Left ventricle myocardium inferior (tissue), 1 donor: ENCODE measurements at places on chromosomes 2 and 18. TPM values are rescaled to one million over a fixed set of nuclear protein-coding genes. Genes with fewer than 3 reads are reported as not detected.

- no peak for DNase-seq
- no peak overlapping the region for H3K4me3 ChIP-seq
- no peaks in the 10 kb centered on the region for H3K27me3 ChIP-seq
- H3K36me3 ChIP-seq, result peaks cover 20% of the 10 kb centered on the region
Measured at GRCh38 chr2:222944971-222945740, 84.3 kb downstream of the ACSL3 start.

DNA sequence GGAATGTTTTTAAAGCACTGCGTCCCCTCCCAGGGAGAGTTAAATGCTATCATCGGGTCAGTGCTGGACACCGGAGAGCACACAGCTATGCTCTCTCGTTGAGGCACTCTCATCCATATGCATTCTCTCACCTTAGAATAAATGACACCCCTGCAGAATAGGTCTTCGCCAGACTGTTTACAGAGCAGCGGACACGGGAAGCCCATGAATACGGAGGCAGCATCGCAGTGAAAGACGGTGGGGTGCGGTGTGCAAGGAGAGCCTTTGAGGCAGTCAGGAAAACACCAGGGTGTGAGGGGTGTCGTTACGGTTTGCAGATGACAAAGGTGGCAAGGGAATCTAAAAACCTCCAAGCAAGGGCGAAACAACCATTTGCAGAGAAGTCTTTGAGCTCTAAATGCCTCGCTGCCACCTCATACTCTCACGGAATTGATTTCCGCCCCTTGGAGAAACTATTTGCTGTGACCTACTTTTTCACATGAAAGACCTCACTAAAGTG is 169.2 kb upstream of the FHL2 start:
- DNase-seq, result no peak
- H3K36me3 ChIP-seq, result no peaks in the 10 kb centered on the region
- no peaks in the 10 kb centered on the region for H3K4me1 ChIP-seq
- peaks cover 28% of the 10 kb centered on the region for H3K27me3 ChIP-seq

- no peak overlapping the region for H3K27ac ChIP-seq
- peaks cover 43% of the 10 kb centered on the region for H3K27me3 ChIP-seq
- H3K4me3 ChIP-seq, result no peak overlapping the region
- H3K36me3 ChIP-seq, result no peaks in the 10 kb centered on the region
- DNase-seq, result no peak
Measured at GRCh38 chr2:233047667-233048066, 12.5 kb upstream of the INPP5D start.

Gene C2orf66
- not detected for total RNA-seq

Gene IL36G
- not detected for total RNA-seq

Gene SERPINB10
- not detected for total RNA-seq

DNA sequence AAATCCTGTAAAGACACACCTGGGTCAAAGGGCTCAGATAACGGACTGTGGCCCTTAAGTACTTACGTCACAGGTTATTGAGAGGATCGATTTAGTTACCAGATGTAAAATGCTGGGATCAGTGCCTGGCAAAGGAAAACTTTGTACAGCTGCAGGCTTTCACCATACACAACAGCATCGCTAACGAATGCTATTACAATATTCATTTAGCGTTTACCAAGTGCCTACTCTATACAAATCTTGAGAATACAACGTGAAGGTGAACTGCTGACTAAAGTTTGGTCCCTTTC is 619 bp upstream of the MSH6 start:
- peak overlapping the region; percentile 88 for H3K27ac ChIP-seq
- no peaks in the 10 kb centered on the region for H3K36me3 ChIP-seq
- DNase-seq, result no peak
- H3K4me1 ChIP-seq, result peaks cover 30% of the 10 kb centered on the region
- peak overlapping the region; percentile 99 for H3K4me3 ChIP-seq

Gene C1QL2
- total RNA-seq, result not detected

GRCh38 chr2:219404291-219404910 is 13.8 kb upstream of the DES start:
- H3K4me1 ChIP-seq, result peaks cover 57% of the 10 kb centered on the region
- H3K27me3 ChIP-seq, result peaks cover 14% of the 10 kb centered on the region
- DNase-seq, result no peak
- peak overlapping the region; percentile 51 for H3K4me3 ChIP-seq
- H3K36me3 ChIP-seq, result no peaks in the 10 kb centered on the region

GRCh38 chr18:51541230-51541629 is 343.7 kb upstream of the MEX3C start:
- H3K36me3 ChIP-seq, result no peaks in the 10 kb centered on the region
- no peak for DNase-seq
- H3K4me1 ChIP-seq, result peaks cover 12% of the 10 kb centered on the region
- no peaks in the 10 kb centered on the region for H3K27me3 ChIP-seq

DNA sequence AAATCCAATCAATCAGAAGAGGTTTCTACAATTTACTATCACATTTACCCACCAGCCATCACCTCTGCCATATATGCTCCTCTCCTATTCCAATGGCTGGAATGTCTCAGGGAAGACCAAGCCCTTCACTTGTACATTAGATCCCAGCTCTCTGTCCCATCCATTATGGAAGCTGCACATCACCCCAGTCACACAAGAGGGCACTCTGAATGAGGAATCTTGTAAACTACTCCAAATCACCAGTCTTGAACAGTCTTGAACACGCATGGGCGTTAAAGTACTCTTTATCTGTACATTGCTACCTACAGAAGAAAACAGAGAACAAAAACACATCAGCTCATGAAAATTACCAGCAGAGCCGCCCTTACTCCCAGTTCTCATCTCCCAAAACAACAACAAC is 38.7 kb downstream of the ZC3H8 start:
- peaks cover 5% of the 10 kb centered on the region for H3K4me1 ChIP-seq
- DNase-seq, result no peak
- H3K36me3 ChIP-seq, result peaks cover 49% of the 10 kb centered on the region
- H3K27ac ChIP-seq, result no peak overlapping the region

Gene MRO
- total RNA-seq, result 3.8 TPM

- peak; percentile 69 for DNase-seq
- peaks cover 6% of the 10 kb centered on the region for H3K36me3 ChIP-seq
- peak overlapping the region; percentile 82 for H3K27ac ChIP-seq
- peak overlapping the region; percentile 6 for H3K4me3 ChIP-seq
Measured at GRCh38 chr2:218806346-218806978, 24.5 kb downstream of the CYP27A1 start.

Gene PARD6G
- 2.0 TPM for total RNA-seq

Gene SDC1
- total RNA-seq, result 0.41 TPM

DNA sequence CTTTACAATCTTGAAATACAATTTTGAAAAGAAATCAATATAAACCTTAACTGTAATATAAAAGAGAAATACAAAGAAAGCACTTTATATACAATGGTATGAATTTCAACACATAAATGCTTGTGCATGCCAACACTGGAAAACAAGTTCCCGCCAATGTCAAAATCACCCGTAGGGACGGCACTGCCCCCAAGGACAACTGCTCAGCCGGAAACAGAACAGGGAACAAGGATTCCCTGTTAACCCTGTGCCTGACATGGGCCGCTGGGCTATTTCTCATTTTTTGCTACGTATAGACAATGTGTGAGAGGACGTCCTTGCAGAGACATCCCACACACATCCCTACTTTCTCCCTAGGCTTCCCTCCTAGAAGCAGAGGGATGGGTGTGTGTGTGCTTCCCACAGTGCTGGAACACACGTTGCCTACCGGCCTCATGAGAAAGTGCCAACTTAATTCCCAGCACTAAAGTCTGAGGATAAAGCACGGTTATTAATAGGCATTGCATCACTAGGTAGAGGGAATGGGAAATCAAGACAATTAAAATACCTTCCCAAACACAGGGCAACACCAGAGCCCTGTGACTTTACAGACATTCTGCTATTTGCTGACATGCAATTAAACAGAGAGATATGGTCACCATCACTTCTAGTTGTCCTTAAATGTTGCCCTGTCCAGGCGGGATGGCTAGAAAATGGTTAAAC is 14.4 kb downstream of the AFG3L2 start:
- peak overlapping the region; percentile 34 for H3K4me3 ChIP-seq
- peaks cover 79% of the 10 kb centered on the region for H3K4me1 ChIP-seq
- H3K27me3 ChIP-seq, result no peaks in the 10 kb centered on the region
- no peak for DNase-seq
- H3K36me3 ChIP-seq, result peaks cover 77% of the 10 kb centered on the region
- H3K27ac ChIP-seq, result peak overlapping the region; percentile 100

DNA sequence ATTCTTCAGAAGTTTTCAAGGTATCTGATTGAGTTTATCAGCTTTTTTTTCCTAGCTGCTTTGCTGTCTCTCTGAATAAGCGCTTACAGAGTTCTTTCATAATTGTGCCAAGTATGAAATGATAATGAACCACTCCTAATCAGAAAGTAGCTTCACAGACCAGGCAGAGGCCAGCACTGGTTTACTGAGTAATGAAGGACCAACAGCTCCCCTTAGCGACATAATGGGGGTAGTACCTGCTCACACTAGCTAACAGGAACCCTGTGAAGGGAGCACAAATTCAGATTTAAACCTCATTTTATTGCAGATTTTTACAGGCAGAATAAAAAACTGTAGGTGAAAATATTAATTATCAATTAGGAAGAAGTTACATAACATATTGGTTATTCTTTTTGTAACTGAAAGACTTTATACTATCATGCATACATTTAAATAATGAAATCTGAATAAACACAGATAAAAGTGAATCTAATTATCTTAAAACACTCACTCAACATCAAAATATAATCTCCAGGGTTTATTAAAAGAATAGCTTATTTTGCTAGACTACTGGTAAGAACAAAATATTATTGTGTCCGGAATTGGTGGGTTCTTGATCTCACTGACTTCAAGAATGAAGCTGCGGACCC is 53.7 kb upstream of the LRRC30 start:
- H3K36me3 ChIP-seq, result no peaks in the 10 kb centered on the region
- H3K27ac ChIP-seq, result no peak overlapping the region
- no peaks in the 10 kb centered on the region for H3K4me1 ChIP-seq
- H3K27me3 ChIP-seq, result peaks cover 19% of the 10 kb centered on the region

GRCh38 chr18:76752400-76752799 is 70.0 kb upstream of the ZNF236 start:
- no peak for DNase-seq
- no peaks in the 10 kb centered on the region for H3K4me1 ChIP-seq

Gene RAX
- not detected for total RNA-seq

DNA sequence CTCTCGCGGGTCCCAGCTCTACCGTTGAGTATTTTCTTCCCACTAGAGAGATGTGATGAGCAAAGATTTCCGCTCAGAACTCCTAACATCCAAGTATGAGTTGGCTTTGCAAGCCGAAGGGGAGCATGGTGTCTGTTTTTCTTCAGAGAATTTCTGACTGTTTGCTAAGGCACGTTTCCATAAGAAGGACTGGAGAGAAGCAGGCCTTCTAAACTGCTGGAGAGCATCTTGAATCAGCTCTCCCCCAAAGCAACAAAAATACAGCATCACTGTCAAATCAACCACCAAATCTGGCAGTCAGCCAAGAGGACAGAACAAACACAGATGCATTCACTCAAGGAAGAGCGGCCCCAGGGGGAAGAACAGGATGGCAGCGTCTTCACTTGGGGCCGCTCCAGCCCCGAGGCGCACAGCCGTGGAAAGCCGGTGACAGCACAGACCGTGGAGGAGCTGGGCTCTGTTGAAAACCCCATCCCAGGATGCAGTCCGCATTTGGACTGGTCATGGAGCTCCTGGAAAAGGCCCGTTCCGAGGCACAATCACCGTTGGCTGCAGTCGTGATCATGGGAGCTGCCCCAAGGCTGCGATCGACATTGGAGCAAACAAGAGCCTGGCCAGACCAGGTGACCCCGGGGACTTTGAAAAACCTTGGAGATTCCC is 101.4 kb downstream of the NFATC1 start:
- peaks cover 17% of the 10 kb centered on the region for H3K4me1 ChIP-seq
- H3K4me3 ChIP-seq, result no peak overlapping the region
- peak overlapping the region; percentile 34 for H3K27ac ChIP-seq

DNA sequence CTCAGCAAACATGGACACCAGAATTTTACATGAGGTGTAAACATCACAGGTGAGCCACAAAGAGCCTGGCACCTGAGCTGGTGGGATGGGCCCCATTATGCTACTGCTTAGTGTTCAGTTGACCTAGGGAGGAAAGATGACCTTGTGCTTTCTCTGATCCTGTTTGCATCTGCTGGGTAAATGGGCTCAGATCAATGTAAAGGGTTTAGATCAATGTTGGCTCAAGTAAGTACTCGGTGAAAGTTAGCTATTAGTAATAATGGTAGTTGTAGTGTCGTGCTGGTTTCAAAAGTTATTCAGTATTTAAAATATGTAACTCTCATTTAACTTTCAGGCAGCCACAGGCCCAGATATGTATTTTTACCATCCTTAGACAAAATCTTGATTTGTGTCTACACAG is 19.8 kb downstream of the ABHD3 start:
- no peak overlapping the region for H3K4me3 ChIP-seq
- peaks cover 22% of the 10 kb centered on the region for H3K4me1 ChIP-seq
- peaks cover 3% of the 10 kb centered on the region for H3K36me3 ChIP-seq
- no peak for DNase-seq

Gene DUSP2
- total RNA-seq, result 0.82 TPM

GRCh38 chr2:207791579-207792243 is 22.0 kb upstream of the FZD5 start:
- no peak for DNase-seq
- no peak overlapping the region for H3K27ac ChIP-seq
- peaks cover 11% of the 10 kb centered on the region for H3K4me1 ChIP-seq
- no peaks in the 10 kb centered on the region for H3K36me3 ChIP-seq

Gene NOSTRIN
- 14.7 TPM for total RNA-seq

GRCh38 chr2:28628506-28628905 is 123.1 kb upstream of the PPP1CB start:
- H3K27ac ChIP-seq, result peak overlapping the region; percentile 89
- H3K36me3 ChIP-seq, result no peaks in the 10 kb centered on the region
- DNase-seq, result no peak
- H3K4me1 ChIP-seq, result peaks cover 50% of the 10 kb centered on the region

- no peaks in the 10 kb centered on the region for H3K36me3 ChIP-seq
- no peak overlapping the region for H3K4me3 ChIP-seq
- H3K27ac ChIP-seq, result peak overlapping the region; percentile 70
- DNase-seq, result peak; percentile 38
- peaks cover 2% of the 10 kb centered on the region for H3K4me1 ChIP-seq
Measured at GRCh38 chr2:187138265-187138664, 289.3 kb upstream of the ZSWIM2 start.

Gene TCF23
- 0.08 TPM for total RNA-seq

Gene CTAGE1
- total RNA-seq, result not detected

DNA sequence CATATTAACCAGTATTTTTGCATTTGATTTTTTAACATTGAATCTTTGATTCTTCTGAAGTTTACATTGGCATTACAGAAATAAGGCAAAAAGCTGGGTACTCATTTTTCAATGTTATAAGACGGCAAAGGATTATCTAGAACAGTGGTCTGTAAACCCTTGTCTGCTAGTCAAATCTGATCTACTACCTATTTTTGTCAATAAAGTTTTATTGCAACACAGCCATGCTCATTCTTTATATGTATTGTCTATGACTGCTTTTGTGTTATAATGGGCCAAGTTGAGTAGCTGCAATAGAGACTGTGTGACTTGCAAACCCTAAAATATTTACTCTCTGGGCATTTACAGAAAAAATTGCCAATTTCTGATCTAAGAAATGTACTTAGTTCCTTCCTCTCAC is 181.0 kb downstream of the PDE11A start:
- DNase-seq, result no peak
- H3K4me1 ChIP-seq, result peaks cover 8% of the 10 kb centered on the region
- H3K4me3 ChIP-seq, result no peak overlapping the region

Gene TEKT4
- not detected for total RNA-seq

Gene GAL3ST2
- total RNA-seq, result not detected

Gene INPP1
- total RNA-seq, result 15.0 TPM

GRCh38 chr2:130387071-130387400 is 31.2 kb downstream of the PTPN18 start:
- peak; percentile 52 for DNase-seq
- H3K27me3 ChIP-seq, result no peaks in the 10 kb centered on the region
- H3K36me3 ChIP-seq, result no peaks in the 10 kb centered on the region

- no peak overlapping the region for H3K4me3 ChIP-seq
- DNase-seq, result no peak
- H3K36me3 ChIP-seq, result no peaks in the 10 kb centered on the region
- H3K27me3 ChIP-seq, result no peaks in the 10 kb centered on the region
- H3K4me1 ChIP-seq, result peaks cover 7% of the 10 kb centered on the region
Measured at GRCh38 chr18:63443829-63444228, 21.6 kb upstream of the VPS4B start.
